ENCODE measurements at places on chromosomes 6 and 20. TPM values are rescaled to one million over a fixed set of nuclear protein-coding genes. Genes with fewer than 3 reads are reported as not detected.

GRCh38 chr6:159233365-159234101 lies 64.3 kb downstream of the FNDC1 start:
- no peak for DNase-seq

DNA sequence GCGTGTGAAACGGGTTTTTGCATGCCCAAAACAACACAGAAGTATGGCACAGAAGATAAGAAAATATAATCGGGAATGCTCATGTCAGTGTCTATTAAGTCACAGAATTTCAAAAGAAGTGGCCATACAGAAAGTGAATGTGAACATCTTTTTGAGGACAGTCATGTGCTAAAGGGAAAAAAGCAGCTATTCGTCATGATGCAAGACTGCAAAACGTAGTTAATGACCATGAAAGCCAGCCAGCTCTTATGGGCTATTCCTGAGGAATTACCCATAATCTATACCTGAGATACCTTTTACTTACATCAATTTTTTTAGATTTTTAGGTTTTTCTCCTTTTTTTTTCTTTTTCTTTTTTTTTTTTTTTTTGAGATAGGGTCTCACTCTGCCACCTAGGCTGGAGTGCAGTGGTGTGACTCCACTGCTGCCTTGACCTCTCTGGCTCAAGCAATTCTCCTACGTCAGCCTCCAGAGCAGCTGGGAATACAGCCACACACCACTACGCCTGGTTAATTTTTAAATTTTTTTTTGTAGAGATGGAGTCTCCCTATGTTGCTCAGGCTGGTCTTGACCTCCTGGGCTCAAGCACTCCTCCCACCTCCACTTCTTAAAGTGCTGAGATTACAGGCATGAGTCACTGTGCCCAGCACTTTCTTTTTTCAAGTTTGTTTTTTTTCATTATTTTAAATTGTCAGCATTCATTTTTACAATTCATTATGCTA lies 18.1 kb upstream of the ZBP1 start:
- no peak for DNase-seq

DNA sequence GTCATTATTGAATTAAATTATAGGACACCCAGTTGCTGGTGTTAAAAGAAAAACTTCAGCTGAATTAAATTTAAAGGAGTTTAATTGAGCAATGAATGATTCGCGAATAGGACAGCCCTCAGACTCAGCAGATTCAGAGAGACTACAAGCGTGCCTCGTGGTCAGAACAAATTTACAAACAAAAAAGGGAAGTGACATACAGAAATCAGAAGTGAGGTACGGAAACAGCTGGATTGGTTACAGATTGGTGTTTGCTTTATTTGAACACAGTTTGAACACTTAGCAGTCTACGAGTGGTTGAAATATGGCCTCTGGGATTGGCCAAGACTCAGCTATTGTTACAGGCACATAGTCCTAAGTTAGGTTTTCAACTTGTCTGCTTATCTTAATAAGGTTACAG lies 25.8 kb upstream of the TNFRSF21 start:
- DNase-seq = no peak

DNA sequence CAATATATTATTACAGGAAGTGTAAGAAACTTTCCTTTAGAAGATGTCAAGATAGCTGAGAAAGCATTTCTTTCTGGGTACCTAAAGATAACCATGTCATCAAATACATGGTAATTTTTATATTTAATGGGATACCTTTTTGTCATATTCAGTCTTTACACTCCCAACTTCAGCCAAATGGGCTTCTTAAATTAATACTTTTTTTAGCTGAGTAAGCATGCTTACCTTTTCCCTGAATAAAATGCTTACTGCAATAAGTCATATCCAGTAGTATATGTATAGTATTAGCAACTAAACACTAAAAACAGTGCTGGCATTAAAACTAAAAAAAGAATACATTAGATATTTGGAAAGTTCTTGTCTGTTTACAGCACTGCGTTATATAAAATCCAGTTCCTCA lies 17.4 kb upstream of the PBOV1 start:
- DNase-seq = no peak

The TTLL9 gene
- total RNA-seq = not detected

The CGA gene
- total RNA-seq = not detected

GRCh38 chr6:35046862-35047261 lies 94.3 kb downstream of the TCP11 start:
- DNase-seq = no peak

The C6orf52 gene
- total RNA-seq = 0.66 TPM

GRCh38 chr6:24439858-24440539 lies 37.3 kb downstream of the MRS2 start:
- DNase-seq = no peak

DNA sequence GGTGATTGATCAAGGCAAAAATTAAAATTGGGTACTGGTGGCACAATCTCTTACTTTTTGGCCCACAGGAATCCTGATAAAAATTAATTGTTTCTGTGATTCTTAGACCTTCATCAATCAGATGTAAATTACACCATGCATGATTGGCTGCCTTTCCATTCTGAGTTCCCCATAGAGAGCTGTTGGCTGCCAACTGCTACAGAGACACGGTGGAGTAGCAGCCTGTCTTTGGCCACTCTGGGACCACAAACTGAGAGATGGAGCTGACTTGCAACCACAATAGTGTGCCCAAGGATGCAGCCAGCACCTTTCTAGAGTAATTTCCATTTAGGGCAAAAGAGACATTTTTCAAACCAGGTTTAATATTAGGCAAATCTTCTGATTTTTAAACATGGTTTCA lies 274.3 kb upstream of the MMS22L start:
- DNase-seq = no peak

The SLC17A2 gene
- total RNA-seq = 11.2 TPM

GRCh38 chr20:53631909-53632662 lies 38.4 kb upstream of the ZNF217 start:
- DNase-seq = no peak

The PHACTR3 gene
- not detected for total RNA-seq

DNA sequence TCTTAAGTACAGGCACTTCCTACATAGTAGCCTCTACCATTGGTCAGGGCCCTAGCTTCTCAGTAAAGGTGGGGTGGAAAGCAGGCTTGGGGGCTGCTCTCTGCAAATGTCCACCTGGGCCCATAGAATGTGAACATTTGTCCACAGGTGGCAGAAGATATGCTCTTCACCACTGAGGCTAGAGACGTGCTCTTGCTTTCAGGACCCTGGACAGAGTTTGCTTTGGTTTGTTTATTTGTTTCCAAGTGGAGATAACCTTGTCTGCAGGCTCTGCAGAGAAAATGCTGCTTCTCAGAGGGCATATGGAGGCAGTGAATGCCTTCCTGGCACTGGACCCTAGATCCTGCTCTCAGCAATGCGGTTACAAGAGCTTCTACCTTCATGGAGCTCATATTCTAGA lies 129.0 kb downstream of the F13A1 start:
- DNase-seq = peak; percentile 13

DNA sequence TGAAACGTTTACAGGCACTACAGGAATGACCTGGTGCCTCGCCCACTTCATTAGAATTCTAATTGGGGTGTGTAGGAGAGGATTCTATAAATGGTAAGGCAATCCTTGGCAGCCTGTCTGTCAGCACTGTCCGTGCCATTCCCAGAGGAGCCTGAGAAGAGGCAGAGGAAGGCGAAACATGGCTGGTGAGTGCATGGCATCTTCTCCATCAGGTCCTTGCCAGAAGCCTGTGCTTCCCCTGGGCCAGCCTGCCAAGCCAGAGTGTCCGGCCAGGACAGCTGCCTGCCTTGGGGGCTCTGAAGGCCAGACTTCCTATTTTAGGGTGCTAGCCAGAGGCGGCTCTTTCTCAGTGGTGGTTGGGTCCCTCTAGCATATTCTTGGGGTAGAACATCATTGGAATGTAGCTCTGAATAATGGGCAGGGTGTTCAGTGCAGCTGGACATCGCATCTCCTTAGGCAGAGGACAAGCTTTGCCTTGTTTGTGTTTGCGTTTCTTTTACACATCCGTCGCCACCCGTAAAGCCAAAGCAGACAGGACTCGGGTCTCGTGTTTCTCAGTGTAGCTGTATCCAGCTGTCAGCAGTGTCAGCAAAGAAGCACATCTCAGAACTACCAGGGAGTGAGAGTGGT lies at the start of gene TGM3:
Gene TGM3 (plus strand): TSS at position 116 of the 630 bp plus-strand sequence. CDS start 63 bp downstream, at position 179.
- DNase-seq = no peak

DNA sequence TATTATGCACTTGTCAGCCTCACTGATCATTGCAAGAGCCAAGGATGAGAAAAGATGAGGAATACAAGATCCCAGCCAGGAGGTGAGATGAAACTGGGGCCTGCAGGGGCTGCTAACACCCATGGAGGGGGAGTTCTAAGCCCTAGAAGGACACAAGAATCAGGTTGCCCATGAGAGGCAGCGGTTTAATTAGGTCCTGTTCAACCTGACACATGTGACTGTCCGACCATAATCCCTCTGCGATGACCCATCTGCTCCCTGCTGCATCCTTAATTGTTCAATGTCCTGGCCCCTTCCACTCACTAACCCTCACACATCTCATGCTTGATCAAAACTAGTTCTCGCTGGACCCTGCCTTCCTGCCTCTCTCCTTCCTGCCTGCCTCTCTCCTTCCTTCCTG lies 52.2 kb upstream of the NNAT start:
- no peak for DNase-seq

The NHSL1 gene
- total RNA-seq = 59.5 TPM

- no peak for DNase-seq
Measured at GRCh38 chr6:32609391-32609730, 19.7 kb upstream of the HLA-DRB1 start.

DNA sequence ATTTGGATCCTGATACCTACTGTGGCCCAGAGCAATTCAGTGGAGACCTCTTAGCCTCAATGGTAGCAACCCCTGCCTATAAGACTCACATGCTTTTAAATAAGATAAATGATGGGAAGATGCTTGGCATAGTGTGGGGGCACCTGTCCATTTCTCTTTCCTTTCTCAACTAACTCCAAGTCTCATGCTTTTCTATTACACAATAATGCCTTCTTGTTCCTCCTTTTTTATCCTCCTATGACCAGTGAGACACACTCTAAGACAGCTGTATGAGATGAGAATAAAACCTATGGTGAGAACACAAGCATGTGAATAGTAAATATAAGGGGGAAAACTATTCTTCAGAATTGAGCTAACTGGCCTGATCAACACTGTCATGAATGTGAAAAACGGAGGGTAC lies 147.0 kb upstream of the STXBP5 start:
- no peak for DNase-seq

All from HepG2 (cell line).